ENCODE measurements at places on chromosomes 2 and 18. TPM values are rescaled to one million over a fixed set of nuclear protein-coding genes. Genes with fewer than 3 reads are reported as not detected.

The LYG1 gene
- 1.1 TPM for total RNA-seq

The IL36B gene
- total RNA-seq, result not detected

DNA sequence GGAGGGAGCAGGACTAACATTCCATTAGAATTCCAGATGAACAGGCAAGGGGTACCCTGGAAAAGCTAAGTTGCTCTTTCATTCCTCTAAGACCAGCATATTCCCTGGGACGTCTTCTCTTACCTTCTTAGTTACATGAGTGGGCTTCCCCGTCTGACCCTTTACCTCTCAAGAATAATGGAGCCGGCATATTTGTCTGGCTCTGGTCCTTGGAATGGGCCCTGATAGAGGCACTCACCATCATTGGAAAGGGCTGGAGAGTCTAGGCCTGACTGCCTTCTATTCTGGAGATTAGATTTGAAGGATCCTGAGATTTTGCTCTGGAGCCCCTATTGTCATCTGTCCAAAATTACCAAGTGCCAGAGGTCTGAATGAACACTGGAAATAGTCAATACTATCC, 347.5 kb downstream of the MYCN start:
- DNase-seq, result no peak

- peak; percentile 53 for DNase-seq
Observed at GRCh38 chr2:240875228-240876034, 6.8 kb downstream of the AGXT start.

The DRC1 gene
- not detected for total RNA-seq

The SPP2 gene
- total RNA-seq, result not detected

DNA sequence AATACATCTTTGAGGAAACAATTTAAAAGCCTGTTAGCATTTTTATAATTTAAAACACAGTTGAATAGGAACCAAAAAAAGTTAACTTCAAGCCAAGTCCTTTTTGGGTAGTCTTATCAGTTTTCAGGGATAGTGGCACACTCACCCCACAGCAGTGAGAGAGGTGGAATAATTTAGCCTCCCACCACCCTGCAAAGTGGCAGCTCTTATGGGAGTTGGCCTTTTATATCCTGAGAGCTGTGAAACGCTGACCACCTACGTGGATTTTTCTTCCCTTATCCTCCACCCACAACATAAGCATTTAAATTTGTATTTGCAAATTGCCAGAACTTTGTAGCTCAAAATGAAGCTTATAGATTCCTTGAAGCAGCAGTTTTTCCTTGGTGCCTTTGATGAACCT, 167.1 kb downstream of the MYO1B start:
- no peak for DNase-seq

DNA sequence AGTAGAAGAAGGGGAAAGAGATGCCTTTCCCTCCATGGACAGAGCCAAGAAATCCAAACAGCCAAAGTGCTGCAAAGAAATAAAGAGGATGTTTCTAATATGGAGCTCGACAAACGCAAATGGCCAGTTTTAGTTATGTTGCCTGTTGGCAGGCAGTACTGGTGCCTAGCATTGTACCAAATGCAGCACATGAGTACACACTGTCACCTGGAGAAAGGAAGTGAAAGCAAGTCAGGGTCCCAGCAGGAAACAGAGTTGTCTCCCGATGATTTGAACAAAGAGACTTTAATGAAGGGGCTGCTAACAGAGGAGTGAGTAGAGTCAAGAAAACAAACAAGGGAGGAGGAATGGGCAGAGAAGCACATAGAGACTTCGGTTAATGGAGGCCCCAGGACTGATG, 623.0 kb downstream of the BCL11A start:
- no peak for DNase-seq

DNA sequence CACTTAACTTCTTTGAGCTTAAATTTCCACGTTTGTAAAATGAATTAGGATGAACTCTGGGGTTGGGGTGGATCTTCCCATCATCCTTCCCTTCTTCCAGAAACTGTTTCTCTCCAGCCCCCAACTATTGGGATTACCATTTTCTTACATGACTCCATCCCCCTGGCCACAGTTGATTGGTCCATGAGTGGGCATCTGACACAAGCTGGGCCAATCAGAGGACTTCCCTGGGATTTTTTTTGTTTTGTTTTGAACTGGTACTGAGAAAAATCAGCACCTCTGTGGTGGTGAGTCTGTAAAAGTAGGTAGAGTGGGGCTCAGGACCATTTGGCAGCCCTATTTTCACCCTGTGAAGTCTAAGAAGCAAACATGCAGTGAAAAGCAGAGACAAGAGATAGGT, 118.0 kb upstream of the SERTAD2 start:
- DNase-seq, result no peak

DNA sequence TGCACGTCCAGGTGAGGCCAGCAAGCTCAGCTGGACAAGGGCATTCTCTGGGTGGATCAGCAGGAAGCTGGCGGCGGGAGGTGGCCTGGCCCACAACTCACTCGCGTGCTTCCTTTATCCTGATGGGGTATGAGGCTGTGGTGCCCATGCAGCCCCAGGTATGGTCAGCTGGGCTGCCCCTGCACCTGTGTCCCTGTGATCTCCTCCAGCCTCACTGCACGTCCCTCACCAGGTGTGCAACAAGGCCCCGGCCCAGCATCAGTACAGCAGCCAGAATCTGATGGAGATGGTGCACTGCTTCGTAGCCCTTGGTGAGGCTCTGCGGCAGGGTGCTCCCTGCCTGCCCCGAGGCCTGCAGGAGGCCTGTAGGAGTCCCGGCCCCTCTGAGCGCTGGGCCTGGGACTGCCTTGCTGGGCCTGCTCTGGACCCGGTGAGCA, 17.6 kb downstream of the MROH2A start:
- DNase-seq, result no peak

DNA sequence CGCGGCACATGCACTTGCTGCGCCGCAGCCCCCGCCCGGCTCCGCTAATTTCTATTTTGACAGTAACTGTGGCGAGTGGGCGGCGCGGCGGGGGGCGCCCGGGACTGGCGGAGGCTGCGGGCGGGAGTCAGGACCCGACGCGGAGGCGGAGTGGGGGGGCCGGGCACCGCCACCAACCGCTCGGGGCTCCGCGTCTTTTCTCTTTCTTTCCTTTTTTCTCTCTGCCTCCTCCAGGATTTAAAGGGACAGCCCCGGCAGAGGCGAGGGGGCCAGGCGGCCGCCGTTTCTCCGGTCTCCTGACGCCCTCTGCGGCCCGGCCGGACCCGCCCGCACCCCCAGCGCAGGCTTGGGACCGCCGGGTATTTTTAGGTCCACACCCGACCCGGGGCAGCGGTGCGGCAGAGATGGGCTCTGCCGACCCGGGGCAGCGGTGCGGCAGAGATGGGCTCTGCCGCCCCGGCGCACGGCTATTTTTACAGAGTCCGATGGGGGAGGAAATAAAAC, 460 bp upstream of the ZBTB7C start:
- no peak for DNase-seq

DNA sequence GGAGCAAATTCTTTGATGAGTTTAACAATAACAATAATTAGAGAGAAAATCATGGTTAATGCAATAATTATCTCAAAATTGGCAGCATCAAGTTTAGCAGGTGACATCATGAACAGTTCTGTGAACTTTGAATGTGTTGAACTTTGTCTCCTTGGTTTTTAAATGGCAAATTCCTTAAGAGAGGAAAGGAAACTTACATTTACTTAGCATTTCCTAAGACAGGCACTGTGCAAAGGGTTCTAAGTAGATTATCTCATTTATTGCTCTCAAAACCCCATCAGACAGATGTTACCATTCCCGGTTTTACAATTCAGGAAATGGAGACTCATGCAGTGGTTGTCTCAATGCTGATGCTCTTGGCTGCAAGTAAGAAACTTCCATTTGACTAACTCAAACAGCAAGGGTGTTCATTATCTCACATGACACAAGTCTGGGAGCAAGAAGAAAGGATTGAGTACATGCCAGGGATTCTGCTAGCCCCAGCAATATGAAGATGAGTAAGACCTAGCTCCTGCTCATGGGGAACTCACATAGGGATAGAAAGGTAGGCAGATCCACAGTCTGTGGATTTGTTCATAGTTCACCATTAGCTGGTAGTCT, 81.3 kb upstream of the ITGA6 start:
- DNase-seq, result no peak

DNA sequence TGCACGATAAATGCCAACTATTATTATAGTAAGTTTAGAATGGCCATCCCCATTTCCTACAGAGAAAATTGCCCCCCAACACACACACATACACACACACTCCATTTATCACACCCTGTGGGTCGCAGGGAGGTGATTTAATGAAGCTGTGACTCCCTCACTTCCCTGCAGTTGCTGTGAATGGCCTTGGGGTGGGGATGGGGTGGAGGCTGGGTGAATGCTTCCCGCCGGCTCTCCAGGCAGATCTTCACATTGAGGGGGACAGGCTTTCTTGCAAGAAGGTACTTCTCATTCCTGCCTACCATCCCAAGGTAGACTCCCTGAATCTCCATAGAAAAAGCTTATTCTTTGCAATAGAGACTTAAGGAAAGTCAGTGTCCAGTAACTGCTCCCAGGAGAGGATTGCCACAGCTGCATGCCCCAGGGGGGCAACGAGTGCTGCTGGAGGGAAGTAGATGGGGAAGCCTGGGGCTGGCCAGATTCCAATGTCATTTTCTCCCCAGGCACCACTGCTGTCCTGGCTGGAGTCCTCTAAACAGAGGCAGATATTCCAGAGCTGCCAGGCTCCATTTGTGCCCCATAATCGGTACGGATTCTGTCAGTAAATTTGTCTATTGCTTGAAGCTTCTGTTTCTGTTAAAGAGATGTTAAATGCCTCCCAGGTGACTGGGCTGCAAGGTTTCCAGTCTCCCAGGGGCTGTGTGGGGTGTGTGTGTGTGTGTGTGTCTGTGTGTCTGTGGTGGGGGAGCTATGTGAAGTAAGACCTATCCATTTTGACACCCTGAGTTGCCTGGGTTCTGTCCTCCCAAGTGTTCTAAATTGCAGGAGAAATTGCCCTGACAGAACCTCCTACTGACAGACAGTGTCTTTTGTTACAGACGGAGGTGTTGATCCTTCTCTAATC, 265.5 kb downstream of the SRBD1 start:
- DNase-seq, result no peak

The KCNE4 gene
- total RNA-seq, result not detected

The STPG4 gene
- 0.55 TPM for total RNA-seq

The REG3A gene
- not detected for total RNA-seq

DNA sequence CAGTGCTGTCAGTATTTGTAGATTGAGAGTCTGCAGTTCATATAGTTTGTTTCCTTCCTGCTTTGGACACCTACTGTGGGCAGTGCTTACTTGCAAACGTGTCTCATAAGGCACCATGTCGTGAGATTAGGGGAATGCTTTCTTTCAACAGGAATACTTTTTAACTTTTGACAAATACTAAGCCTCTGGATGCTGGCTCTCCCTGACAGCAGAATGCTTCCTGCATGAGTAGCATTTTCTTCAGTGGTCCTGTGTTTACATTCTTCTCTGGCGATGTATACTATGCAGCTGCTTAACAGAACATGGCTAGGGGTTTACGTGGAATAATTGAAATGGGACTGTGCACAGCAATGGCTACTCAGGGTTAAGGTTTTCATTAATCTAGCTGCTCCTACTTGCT, 807.5 kb downstream of the MBD2 start:
- DNase-seq, result no peak

All from activated naive CD4-positive, alpha-beta T cell treated with anti-CD3 and anti-CD28 coated beads, Interleukin-2, amount 50 U/mL, for 72 hours (primary cell).